ENCODE measurements at places on chromosomes 4 and X. TPM values are rescaled to one million over a fixed set of nuclear protein-coding genes. Genes with fewer than 3 reads are reported as not detected.

SAGE1 gene
- polyA plus RNA-seq: not detected

EGFL6 gene
- not detected for polyA plus RNA-seq

NLGN4X gene
- polyA plus RNA-seq: 1.2 TPM

FMR1NB gene
- not detected for polyA plus RNA-seq

HMGN5 gene
- 8.8 TPM for polyA plus RNA-seq

KIAA1210 gene
- 0.04 TPM for polyA plus RNA-seq

EDA gene
- polyA plus RNA-seq: 2.1 TPM

SPANXB1 gene
- polyA plus RNA-seq: not detected

DCAF12L1 gene
- not detected for polyA plus RNA-seq

PDLIM3 gene
- 187 TPM for polyA plus RNA-seq

CTAG1A gene
- polyA plus RNA-seq: not detected

RADX gene
- 0.38 TPM for polyA plus RNA-seq

SYP gene
- 1.3 TPM for polyA plus RNA-seq

CCDC160 gene
- not detected for polyA plus RNA-seq

DNA sequence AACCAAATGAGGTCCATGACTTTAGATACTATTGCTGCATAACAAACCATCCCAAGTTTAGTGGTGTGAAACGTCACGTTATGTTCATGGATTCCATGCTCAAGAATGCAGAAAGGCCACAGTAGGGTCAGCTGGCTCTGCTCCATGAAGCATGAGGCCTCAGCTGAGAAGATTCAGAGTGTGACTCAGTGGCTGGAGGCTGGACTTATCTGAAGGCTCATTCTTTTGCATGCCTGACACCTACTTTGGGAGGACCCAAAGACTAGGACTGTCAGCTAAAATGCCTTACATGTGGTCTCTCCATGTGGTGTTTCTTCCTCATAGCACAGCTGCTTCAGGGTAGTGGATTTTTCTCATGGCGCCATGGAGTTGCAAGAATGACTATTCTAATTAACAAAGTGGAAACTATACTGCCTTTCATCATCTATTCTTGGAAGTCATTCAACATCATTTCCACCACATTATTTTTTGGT, 11.5 kb upstream of the CCDC149 start:
- no peak for DNase-seq

DNA sequence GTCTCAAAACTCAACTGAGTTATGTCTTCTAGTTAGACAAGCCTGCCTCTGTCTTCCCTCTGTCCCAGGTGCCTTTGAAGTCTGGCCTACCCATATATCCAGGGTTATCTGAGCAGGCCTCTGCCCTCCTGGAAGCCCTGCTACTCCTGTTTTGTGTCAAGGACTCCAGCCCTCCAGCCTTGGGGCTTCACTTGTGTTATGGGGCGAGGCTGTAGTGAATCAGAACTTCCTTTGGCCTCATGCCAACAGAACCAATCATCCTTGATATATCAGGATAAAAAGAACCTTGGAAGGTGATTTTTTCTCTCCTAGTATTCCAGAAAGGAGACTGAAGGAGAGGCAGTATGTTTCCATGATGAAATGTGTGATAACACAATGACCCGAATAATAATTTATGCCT, 8.9 kb upstream of the ADGRG4 start:
- DNase-seq: no peak

- no peak for DNase-seq
These were observed 476.4 kb upstream of the HS3ST1 start for GRCh38 chr4:11904846-11905739.

DNA sequence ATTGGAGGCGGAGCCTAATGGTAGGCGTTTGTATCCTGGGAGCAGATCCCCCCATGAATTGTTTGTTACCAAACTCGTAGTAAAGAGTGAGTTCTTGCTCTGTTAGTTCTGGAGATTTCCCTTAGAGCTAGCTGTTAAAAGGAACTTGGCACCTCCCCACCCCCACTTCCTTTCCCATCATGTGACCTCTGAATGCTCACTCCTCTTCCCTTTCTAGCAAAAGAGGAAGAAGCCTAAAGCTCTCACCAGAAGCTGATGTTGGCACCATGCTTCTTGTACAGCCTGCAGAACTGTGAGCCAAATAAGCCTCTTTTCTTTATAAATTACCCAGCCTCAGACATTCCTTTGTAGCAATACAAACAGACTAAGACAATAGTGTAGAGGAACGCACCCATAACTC, 13.8 kb upstream of the ATOH1 start:
- no peak for DNase-seq

- DNase-seq: no peak
These were observed 82.6 kb downstream of the GPC4 start for GRCh38 chrX:133332737-133333136.

DNA sequence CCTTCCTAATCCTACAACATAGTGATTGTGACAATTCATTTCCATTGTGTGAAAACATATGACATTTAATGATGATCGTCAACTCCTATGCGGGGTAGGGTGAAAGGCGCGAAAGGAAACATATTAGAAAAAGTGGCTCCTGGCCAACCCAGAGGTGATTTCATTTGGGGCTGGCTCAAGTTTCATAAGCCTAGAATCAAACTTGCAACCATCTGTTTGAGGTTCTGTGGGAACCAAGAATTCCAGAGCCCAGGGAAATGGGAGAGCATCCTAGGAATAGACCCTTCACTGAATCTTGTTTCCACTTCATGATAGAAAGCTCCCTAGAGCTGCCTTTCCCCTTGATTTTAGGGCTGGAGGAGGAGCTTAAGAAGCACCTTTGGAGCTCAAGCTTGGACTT, 101.3 kb upstream of the EGFL6 start:
- no peak for DNase-seq

- no peak for DNase-seq
These were observed 299.0 kb downstream of the KCNIP4 start for GRCh38 chr4:21649391-21650090.

GRCh38 chrX:14355556-14355955, 173.8 kb upstream of the GLRA2 start:
- DNase-seq: no peak

- DNase-seq: peak; percentile 4
These were observed 427 bp downstream of the NKX1-1 start for GRCh38 chr4:1405636-1406393.

DNA sequence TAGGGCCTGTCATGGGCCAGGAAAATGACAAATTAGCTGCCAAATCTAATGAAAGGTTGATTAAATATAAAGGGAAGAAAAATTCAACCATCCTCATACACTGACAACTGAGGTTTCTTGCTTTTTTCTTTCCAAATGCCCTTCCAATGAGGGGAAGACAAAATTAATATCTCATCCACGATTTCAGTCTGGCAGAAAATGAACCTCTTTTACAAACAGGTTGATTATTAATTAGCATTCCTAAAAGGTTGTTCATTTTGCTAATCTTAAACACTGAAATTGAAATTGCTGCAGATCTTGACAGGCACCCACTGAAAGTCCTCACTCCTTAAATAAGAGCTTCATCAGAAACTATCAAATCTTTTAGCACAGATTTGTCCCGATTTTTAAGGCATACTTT, 45.5 kb downstream of the NPFFR2 start:
- no peak for DNase-seq

- no peak for DNase-seq
These were observed 2.5 kb upstream of the GABRA2 start for GRCh38 chr4:46392421-46392820.

DNA sequence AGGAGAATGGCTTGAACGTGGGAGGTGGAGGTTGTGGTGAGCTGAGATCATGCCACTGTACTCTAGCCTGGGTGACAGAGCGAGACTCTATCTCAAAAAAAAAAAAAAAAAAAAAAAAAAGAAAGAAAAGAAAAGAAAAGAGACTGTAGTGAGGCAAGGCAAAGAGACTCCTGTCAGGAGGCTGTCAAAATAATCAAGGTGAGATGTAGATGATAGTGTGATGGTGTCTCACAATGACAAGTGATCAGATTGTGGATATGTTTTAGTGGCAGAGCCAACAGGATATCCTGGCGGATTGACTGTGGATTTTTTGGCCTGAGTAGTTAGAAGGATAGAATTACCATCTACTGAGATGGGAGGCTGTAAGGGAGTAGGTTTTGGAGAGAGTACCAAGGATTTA, 12.6 kb downstream of the TRPC5OS start:
- DNase-seq: no peak

DNA sequence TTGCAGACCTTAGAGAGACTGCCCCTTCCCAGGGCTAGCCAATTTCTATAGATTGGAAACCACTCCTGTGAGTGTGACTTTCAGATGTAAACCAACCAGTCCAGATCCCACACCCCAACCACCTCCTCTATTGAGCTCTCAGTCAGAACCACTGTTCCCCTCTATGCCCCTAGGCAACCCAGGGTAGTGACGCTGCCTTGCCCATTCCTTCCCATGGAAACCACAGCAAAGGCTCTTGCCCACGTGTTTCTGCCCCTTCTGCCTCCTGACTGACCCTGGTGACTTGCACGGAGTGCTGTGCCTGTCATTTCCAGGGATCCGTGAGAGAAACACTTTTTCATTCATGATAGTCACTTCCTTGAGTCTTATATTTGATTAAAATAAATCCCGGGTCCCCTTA, 32.4 kb downstream of the CYTL1 start:
- DNase-seq: no peak

GRCh38 chr4:152075253-152075928, 314.6 kb upstream of the GATB start:
- DNase-seq: no peak

- DNase-seq: no peak
These were observed 259.5 kb upstream of the SLC7A11 start for GRCh38 chr4:138501614-138502013.

- no peak for DNase-seq
These were observed 127.1 kb upstream of the SLC4A4 start for GRCh38 chr4:71211748-71212147.

GRCh38 chr4:177108708-177109107, 201.0 kb upstream of the NEIL3 start:
- DNase-seq: no peak

DNA sequence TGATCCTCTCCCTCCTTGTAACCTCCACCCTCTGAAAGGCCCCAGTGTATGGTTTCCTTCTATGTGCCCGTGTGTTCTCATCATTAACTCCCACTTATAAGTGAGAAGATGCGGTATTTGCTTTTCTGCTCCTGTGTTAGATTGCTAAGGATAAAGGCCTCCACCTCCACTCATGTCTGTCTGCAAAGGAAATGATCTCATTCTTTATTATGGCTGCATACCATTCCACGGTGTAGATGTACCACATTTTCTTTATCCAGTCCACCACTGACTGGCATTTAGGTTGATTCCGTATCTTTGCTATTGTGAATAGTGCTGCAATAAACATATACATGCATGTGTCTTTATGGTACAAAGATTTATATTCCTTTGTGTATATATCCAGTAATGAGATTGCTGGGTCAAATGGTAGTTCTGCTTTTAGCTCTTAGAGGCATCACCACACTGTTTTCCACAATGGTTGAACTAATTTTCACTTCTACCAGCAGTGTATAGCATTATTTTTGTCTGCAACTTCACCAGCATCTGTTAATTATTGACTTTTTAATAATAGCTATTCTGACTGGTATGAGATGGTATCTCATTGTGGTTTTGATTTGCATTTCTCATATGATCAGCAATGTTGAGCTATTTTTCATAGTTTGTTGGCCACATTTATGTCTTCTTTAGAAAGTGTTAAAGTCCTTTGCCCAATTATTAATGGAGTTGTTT, 1030.9 kb downstream of the FSTL5 start:
- DNase-seq: no peak

GRCh38 chr4:39730072-39730471, 32.1 kb downstream of the UBE2K start:
- DNase-seq: no peak

DNA sequence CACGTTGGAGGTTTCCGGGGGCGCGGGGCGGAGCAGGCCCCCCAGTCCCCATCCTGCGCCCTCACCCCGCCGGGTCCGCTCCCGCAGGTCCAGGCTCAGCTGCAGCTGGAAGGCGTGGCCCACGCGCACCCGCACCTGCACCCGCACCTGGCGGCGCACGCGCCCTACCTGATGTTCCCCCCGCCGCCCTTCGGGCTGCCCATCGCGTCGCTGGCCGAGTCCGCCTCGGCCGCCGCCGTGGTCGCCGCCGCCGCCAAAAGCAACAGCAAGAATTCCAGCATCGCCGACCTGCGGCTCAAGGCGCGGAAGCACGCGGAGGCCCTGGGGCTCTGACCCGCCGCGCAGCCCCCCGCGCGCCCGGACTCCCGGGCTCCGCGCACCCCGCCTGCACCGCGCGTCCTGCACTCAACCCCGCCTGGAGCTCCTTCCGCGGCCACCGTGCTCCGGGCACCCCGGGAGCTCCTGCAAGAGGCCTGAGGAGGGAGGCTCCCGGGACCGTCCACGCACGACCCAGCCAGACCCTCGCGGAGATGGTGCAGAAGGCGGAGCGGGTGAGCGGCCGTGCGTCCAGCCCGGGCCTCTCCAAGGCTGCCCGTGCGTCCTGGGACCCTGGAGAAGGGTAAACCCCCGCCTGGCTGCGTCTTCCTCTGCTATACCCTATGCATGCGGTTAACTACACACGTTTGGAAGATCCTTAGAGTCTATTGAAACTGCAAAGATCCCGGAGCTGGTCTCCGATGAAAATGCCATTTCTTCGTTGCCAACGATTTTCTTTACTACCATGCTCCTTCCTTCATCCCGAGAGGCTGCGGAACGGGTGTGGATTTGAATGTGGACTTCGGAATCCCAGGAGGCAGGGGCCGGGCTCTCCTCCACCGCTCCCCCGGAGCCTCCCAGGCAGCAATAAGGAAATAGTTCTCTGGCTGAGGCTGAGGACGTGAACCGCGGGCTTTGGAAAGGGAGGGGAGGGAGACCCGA, 14.0 kb downstream of the SHOX start:
- no peak for DNase-seq

DNA sequence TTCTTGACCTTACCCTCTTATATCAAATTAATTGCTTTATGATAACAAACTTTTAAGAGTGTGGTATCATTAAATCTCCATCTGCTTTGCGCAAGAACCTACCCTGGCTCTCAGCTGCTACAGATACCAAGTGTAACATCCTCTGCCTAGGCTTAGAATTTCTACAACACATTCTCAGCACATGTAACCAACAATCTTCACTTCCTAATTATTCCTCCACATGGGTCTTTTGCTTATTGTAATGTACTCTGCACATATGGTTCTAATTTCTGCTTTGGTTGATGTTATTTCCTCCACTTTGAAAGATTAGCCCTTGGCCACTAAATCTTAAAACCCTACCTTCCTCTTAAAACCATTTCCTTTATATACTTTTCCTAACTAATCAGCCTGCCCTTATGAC, 242.4 kb downstream of the ARHGAP24 start:
- no peak for DNase-seq

- no peak for DNase-seq
These were observed 346.4 kb upstream of the FAM241A start for GRCh38 chr4:111798840-111799239.

All from heart left ventricle (tissue), 16 donors.